Thoracic aorta (tissue), 2 donors: ENCODE measurements at places on chromosomes 7 and 10.

DNA sequence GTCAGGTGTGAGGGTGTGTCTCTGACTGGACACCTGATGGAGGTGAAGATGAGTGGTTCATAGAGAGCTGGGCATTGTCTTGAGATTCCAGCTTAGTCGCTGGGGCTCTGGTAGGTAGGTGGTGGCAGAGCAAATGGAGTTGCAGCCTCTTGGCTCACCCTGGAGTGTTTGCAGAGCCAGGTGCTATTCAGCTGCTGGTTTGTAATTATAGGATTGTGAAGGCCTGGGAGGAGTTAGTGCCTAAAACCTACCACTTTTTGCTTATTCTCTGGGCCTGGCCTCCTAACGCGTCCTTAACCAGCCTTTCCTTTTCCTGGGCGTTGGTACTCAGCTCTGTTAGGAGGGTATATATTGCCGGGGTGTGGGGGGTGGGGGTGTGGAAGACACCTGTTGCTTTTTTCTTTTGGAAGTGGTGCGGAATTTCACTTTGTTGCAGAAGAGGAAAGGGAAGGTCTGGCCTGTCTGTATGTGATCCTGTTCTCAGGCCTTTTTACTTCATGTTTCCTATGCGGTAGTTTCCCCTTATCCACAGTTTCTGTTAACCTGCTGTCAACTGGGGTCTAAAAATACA is 3.2 kb downstream of the PPRC1 start:
- no peak for DNase-seq

- DNase-seq, result no peak
Measured at GRCh38 chr7:105278973-105279687, 109.6 kb downstream of the SRPK2 start.

- no peak for DNase-seq
Measured at GRCh38 chr10:44382981-44383748, 1.7 kb downstream of the CXCL12 start.

DNA sequence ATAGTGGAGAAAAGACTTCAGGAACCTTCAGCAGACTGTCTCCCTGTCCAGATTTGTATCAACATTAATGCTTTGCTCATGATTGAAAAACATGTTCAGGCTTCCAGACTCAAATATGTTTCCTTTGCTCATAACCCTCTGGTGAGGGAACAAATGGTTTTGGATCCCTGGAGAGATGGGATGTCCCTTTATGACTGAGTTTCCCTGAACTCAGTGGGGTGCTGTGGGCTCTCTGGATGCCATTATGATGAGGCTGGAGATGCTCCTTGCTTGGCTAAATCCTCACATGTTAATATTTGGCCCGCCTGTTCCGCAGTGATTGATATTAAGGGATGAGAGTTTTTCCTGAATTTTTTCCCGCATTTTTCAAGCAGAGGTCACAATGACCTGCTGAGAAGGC is 749.4 kb downstream of the SUGCT start:
- no peak for DNase-seq

DNA sequence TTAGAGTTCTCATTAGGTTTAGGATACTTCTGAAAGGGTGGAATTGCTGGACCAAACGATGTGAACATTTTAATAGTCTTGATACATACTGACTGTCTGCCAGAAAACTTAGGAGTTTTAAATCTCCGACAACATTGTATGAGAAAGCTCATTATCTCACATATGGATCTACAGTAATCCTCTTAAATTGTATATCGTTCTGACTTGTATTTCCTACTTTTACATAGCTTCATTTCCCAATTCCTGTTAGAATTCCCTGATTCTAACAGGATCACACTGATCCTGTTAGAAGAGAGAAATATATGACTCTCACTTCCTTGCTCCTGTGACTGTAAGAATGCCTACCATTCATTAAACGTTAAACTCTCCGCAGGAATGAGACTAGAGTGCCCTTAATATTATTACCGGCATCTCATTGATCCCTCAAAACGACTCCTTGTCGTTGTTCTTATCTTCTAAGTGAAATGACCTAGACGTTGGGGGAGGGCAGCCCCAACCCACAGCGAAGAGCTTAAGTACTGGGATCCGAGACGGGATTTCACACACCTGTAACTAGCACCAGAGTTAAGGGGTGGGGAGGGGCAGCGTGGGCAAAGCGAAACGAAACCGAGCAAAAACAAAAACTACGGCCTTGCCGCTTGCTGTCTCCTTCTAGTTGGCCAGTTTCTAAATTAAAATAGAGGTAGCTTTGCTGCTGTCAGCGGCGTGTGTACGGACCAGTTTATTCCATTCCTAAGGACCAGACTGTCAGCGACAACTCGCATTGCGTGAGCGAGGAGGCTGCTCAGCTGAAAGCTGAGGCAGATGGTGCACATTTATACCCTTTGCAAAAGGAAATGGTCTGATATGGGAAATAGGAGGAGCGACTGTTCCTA is 678 bp upstream of the TMEM106B start:
- DNase-seq, result no peak

DNA sequence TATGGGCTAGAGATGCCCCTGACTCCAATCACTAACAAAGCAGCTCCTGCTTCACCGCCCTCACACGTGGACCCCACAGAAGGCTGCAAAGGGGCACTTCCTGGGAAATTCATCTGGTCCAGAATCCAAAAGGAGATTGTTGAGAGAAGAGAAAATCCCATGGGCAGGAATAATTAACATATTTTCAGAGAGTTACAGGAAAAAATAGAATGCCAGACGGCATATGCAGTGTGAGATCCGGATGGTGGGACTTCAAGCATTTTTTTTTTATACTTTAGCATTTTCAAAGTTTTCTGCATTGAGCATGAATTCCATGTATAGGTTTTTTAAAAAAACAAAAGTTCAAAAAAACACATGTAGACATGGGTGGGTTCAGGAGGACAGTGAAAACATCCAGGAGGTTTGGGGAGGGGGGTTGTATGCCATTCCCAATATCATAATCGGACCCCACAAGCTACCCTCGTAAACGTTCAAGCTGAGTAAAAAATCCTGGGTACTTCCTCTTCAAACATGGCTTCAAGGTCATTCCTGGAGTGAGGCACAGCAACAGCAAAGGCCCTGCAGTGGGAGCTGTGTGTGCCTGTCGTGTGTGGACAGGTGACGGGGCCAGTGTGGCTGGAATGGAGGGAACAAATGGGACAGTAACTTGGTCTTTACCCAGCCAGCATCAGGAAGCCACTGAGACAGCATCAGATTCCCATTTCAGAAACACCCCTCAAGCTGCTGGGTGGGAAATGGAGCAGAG is 128.1 kb downstream of the SLIT1 start:
- no peak for DNase-seq

GRCh38 chr10:116053910-116054309 is 219.1 kb downstream of the GFRA1 start:
- no peak for DNase-seq

- no peak for DNase-seq
Measured at GRCh38 chr10:130409331-130409730, 273.1 kb downstream of the GLRX3 start.

GRCh38 chr7:154566877-154567276 is 436.0 kb downstream of the PAXIP1 start:
- no peak for DNase-seq

DNA sequence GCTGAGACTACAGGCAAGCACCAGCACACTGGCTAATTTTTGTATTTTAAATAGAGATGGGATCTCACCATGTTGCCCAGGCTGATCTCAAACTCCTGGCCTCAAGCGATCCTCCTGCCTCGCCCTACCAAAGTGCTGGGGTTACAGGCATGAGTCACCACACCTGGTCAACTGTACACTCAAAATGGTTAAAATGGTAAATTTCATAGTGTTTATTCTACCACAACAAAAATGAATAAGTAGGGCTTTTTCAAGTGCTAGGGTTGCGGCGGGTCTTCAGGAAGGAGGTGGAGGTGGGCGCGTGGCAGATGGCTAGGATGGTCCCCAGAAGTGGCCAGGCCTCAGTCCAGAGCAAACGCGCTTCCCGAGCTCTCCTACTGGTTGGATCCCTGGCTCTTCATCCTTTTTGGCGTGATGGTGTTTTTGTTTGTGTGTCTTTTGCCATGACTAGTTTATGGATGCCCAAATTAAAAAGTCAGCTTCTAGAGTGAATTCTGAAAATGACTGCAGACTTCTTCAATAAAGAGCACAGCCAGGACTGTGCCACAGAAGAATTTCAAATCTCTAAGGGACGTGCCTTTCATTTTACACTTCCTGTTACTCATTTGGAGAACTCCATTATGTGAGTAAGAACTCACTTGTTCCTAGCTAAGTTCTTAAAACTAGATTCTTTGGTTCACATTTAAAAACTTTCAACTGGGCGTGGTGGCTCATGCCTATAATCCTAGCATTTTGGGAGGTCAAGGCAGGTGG is 73.9 kb downstream of the TMEM130 start:
- no peak for DNase-seq

- no peak for DNase-seq
Measured at GRCh38 chr10:76324283-76324682, 892.9 kb downstream of the LRMDA start.

DNA sequence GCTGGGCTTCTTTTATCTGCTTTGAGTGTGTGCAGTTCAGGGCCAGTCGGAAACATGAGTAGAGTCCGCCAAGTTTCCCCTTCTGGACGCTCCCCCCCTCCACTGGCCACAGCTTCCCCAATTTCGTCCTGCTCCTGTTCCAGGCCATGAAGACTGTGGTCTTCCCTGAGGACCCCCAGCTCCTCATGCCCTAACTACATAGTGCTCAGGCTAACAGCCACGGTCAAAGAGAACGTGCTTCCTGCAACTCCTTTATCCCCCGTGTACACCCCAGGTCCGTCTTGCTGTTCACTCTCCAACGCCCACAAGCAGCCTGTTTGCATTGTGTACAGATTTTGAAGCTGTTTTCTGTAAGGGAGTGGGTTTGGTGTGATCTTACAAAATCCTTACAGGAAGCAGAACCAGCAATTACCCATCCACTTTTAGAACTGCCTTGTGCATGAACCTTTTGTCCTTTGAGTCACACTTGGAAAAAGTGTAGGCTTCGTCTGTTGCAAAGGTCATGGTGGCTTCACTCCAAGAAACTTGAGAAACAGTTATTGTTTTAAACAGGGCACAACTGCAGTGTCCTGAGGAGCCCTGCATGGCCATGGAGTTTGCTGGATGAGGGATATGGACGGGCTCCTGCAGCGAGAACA is 77.0 kb upstream of the FAM20C start:
- DNase-seq, result no peak

DNA sequence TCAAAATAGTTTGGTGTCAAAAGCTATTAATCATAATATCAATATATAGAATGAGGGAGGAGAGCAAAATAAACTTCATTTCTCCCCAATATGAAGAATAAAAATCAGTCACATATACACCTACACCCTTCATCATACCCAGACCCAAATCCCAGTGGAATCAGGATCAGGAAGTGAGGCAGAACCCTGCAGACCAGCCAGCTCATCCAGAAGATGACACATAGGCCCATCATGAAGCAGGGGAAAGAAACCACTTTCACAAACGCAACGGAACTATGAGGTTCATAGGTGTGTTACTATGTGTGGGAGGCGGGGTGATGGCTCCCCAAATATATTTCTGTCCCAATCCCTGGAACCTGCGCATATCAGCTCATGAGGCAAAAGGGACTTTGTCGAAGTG is 89.0 kb downstream of the RSU1 start:
- no peak for DNase-seq

DNA sequence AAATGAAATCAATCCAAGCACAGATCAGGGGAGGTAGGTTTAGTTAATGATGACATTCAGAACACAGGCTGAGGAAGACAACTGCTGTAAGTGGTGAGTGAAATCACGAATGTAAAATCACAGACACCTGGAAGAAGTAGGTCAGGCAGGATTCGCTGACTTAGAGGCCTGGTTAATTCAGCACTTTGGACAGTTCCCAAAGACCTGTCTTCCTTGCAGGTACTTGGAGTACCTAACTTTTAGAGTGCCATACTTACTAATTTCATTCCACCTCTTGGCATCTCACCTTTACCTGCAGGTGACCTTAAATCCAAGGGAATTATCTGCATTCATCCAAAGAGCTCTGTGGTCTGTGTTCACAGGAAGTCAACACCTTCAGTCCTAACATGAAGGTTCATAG is 822.3 kb downstream of the PHTF2 start:
- DNase-seq, result no peak

DNA sequence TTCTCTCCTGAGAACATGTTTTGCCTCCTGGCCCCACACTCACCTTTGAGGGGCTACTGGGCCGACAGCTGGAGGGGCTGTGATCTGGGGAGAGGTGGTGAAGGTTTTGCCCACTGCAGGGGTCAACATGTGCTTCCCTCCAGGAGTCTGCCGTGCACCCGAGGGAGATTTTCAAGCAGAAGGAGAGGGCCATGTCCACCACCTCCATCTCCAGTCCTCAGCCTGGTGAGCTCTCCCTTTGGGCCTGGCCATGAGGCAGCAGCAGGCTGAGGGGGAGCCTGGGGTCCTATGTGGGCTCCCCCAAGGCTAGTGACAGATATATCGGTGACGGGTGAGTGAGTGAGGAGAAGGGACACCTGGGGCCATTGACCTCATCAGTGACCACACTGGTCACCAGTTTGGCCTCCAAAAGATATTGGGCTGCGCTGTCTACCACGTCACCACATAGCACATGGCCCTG is 6.6 kb downstream of the PGAM2 start:
- no peak for DNase-seq

DNA sequence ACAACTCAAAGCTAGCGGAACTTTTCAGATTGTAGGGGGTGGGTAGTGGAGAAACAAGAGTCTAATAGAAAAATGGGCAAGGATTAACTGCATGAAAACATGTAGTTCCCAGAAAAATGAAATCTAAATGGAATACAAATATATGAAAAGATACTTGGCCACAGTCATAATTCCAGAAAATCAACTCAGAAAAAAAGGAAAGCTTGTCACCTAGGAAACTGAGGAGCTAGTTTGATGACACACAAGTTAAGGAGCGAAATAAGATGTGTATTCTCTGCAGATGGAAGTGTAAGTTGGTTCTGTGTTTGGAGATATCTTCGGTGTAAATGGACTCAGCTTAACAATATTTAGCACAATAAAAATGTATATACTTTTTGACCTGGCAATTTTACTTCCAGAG is 52.7 kb downstream of the TRIL start:
- DNase-seq, result no peak

GRCh38 chr7:105886776-105887175 is 10.4 kb upstream of the ATXN7L1 start:
- DNase-seq, result no peak

GRCh38 chr10:131949041-131949862 is 32.5 kb downstream of the BNIP3 start:
- no peak for DNase-seq

GRCh38 chr10:129523031-129523722 is 56.1 kb downstream of the MGMT start:
- no peak for DNase-seq

GRCh38 chr7:985915-986741 is 3.1 kb downstream of the CYP2W1 start:
- DNase-seq, result no peak

- no peak for DNase-seq
Measured at GRCh38 chr10:63156236-63156635, 23.1 kb downstream of the NRBF2 start.

DNA sequence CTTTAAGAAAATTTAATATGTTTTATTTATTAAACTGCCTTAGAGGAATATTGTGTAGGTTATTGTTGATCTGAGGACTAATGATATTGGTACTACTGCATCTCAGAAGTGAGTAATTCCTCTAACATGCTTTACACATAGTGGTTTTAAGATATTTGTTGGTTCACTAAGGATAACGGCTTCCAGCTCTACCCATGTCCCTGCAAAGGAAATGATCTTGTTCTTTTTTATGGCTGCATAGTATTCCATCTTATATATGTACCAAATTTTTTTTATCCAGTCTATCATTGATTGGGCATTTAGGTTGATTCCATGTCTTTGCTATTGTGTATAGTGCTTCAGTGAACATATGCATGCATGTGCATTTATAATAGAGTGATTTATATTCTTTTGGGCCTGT is 20.1 kb downstream of the NXPH1 start:
- DNase-seq, result no peak
